Activated CD8-positive, alpha-beta memory T cell treated with anti-CD3 and anti-CD28 coated beads for 4 hours (primary cell): ENCODE measurements at places on chromosomes 6 and 20.

DNA sequence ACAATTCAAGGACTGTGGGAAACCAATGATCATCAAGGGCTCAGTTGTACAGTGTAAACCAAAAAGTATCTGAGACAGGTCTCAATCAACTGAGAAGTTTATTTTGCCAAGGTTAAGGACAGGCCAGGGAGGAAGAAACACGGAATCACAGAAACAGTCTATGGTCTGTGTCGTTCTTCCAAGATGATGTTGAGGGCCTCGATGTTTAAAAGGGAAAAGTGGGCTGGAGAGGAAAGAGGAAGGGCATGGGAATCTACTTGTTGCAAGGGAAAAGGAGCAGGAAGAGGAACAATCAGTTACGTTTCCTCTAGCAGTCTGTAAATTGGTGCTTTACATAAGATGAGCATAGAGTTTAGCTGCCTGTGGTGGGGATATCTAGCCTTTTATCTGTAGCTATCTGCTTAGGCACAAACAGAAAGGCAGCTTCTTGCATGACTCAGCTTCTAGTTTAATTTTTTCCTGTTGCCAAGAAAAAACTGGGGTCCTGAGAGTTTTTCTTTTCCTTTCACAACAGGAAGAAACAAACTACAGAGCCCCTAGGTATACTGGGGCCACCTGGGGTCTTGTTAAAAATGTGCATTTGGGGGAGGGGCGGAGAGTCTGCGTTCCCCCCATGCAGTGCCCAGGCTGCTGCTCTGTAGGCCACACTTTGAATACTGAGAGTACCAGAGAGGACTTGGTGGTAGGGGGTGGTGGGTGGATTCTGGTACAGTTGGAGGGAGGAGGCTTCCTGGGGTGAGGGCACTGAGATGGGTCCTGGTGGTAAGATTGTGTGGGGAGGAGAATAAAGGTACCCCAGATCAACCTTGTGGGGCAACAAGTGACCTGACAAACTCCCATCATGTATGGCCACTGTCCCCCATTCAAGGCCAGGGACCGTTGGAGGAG is 35.3 kb upstream of the EZR start:
- no peak for DNase-seq

- no peak for DNase-seq
These were observed 35.4 kb upstream of the SSTR4 start for GRCh38 chr20:22999756-23000155.

DNA sequence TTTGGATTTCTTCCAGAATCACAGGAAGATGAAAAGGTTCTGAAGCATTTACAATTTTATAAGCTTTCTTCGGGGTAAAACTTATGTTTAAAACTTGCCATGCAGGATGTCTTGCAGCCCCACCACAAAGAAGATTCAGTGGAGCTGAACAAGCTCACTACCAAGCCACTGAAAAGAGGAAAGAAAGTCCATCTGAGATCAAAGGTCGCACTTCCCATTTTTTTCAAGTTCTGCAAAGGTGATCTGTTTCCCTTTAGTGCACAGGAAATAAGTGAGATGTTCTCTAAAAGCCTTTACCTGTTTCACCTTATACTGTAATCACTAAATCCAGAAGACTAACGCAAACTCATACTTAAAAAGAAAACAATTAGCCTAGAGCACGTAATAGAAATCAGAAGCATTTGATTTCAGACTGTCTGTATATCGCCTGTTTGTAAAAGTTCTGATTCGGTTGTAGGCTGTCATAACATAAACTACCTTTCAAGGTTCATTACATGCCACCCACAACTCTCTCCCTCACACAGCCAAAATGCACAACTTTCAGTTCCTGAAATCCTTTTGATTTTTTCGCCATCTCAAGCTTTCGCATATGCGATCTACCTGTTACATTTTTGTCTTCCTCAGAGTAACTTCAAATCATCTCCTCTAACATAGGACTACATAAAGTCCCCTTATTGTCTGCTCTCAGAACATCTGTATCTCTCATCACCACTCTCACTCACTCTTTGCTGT is 1.8 kb downstream of the ECHDC1 start:
- no peak for DNase-seq

DNA sequence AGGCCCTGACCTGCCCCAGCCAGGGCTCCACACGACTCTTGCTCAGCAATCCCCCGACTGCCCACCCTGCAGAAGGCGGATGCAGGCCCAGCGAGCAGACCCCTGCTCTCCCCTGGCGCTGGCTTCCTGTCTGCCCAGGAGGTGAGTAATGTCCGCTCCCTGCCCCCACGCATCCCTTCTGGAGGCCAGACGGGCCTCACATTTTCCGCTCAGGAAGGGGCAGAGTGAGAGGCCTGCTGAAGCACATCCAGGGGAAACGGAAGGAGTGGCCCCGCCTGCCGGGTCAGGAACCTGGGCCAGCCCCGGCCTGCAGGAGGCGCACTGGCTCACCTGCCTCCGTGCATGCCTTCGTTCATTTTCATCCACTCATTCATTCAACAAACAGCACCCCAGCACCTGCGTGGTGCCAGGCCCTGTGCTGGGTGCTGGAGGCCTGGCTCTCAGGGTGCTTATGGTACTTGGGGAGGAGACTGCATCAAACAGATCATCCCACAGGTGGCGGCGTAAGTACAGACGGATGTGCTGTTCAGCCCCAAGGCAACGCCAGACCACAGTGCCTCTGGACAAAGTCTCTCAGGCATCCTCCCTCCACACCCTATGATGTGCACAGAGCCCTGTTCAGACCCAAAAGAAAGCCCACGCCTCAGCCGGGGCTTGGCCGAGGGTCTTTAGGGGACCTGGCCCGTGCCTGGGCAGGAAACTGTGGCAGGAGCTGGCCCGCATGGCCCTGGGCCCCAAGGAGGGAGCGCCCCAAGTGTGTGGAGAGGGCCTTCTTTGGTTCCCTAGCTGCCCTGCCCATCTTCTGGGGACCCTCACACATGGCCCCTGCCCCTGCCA is 112.1 kb downstream of the ASXL1 start:
- no peak for DNase-seq

DNA sequence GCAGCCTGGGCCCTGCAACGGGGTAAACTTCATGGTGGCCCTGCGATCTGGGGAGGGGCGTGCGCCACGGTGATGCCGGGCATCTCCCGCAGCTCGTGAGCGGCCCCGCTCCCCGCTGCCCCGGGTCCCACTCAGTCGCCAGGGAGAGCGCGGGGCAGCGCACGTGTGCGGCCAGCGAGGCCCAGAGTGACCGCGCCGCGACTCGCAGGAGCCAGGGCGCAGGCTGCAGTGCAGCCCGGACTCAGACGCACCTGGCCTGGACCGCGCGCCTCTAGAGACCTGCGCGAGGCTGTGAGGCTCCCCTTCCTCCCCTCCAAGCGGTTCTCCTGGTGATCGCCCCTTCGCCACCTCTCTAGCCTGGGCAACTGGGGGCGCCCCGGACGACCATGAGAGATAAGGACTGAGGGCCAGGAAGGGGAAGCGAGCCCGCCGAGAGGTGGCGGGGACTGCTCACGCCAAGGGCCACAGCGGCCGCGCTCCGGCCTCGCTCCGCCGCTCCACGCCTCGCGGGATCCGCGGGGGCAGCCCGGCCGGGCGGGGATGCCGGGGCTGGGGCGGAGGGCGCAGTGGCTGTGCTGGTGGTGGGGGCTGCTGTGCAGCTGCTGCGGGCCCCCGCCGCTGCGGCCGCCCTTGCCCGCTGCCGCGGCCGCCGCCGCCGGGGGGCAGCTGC is 652 bp downstream of the BMP6 start:
- no peak for DNase-seq
